Ascending aorta (tissue), 2 donors: ENCODE measurements at places on chromosomes 16 and 17.

GRCh38 chr16:49929626-49930025, 73.7 kb upstream of the ZNF423 start:
- no peak for DNase-seq

GRCh38 chr16:69476920-69477443, 52.6 kb downstream of the CYB5B start:
- DNase-seq = no peak

GRCh38 chr16:1914084-1914608, 4.1 kb downstream of the HS3ST6 start:
- DNase-seq = no peak

GRCh38 chr17:1957037-1957436, 68.1 kb downstream of the RTN4RL1 start:
- no peak for DNase-seq

- DNase-seq = no peak
These were observed 59.0 kb downstream of the KPNA2 start for GRCh38 chr17:68094481-68095078.

DNA sequence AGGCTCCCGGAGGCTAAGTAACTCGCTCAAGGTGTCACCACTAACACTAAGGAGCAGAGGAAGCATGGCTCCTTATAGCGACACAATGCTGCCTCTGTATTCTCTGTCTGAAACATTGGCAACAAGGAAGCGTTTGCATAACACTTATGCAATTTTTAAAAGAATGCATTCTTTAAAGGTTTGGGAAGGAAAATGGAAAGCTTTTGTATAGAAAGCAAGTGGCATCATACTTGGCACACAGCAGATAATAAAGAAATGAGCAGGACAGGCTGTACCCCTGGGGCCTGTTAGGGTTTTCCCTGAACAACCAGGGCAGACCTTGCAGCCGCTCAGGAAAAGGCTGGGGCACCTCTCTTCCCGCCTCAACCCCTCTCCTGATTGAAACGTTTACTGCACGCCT, 36.9 kb downstream of the PPL start:
- no peak for DNase-seq

DNA sequence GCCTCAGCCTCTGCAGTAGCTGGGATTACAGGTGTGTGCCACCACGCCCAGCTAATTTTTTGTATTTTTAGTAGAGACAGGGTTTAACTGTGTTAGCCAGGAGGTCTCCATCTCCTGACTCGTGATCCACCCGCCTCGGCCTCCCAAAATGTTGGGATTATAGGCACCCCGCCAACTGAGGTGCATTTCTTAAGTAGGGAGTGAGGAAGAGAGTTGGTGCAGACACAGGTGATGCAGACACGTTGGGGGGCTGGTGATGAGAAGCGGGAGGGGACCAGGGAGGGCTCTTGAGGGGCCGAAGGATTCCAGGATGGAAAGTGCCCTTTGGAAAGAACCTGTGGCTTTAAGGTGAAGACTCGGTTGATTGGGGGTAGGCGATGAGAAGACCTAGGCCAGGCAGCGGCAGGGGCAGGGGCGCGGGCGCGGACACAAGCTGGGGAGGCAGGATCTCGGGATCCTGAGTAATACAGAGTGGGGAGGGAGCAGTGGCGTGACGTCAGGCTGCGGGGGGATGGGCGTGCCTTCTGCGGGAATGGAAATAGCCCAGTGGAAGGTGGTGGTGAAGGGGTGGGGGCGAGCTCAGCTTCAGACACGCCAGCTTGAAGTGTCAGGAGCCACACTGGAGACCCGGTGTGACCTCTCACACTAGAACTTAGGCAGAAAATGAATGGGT, 2.5 kb upstream of the ATP6V0C start:
- DNase-seq = peak; percentile 86

GRCh38 chr16:68369697-68370580, 59.1 kb downstream of the PRMT7 start:
- no peak for DNase-seq
